ENCODE measurements at places on chromosomes 13 and 19.
A peak's percentile ranks its signal among the peaks of the same experiment; 100 is the strongest.

DNA sequence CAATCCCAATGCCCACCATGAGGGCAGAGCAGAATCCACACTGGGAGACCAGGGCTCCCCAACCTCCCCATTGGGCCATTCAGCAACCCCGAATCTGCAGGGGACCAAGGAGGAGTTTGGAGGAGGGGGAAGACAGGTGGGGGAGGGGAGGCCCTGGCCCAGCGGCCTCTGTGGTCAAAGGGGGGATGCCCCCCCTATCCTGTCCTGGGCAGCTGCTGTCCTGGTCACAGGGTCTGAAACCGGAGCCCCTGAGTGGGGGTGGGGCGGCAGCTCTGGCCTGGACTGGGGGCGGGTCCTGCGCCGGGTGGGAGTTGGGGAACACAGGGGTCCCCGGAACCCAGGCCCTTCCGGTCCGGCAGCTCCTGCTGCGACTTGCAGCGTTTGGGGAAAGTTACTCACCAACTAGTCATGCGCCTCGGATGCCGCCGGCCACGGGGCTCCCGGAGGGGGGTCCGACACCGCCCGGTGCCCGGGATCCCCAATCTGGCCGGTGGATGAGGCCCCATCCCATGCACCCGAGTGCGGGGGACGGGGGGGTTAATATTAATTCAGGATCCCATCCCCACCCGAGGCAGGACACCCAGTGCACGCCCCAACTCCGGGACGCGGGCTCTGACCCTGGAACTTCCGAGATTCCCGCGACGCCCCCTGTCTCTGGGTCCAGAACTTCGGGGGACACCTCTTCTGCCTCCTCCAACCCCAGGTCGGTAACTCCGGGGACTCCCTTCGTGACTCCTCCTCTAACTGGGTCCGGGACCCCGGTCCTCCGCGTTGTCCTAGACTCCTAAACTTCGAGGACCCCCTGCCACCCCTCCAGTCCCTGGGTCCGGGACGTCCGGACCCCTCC lies 872 bp downstream of the HOMER3 start:
- no peak for DNase-seq

DNA sequence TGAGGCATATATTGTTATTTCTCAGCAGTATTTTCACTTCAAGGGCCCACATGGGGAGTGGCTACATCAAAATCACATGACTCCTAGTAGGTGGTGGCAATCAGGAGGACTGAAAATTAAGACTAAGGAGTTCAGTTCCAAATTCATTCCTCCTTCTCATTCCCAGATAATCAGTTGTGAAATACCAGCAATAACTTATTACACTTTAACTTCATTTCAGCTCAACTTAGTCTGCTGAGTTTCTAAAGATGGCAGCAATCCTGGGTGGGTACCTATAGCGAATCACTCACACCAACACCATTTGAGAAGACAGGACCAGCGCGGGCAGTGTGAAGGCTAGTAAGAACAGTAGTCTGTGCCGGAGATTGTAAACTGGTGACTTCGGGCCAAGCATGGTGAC lies 63.9 kb upstream of the SLC10A2 start:
- no peak for DNase-seq

- DNase-seq = no peak
Measured at GRCh38 chr13:51922771-51923480, 61.2 kb downstream of the CCDC70 start.

GRCh38 chr13:107867701-107868661 lies 347.4 kb downstream of the LIG4 start:
- DNase-seq = no peak

DNA sequence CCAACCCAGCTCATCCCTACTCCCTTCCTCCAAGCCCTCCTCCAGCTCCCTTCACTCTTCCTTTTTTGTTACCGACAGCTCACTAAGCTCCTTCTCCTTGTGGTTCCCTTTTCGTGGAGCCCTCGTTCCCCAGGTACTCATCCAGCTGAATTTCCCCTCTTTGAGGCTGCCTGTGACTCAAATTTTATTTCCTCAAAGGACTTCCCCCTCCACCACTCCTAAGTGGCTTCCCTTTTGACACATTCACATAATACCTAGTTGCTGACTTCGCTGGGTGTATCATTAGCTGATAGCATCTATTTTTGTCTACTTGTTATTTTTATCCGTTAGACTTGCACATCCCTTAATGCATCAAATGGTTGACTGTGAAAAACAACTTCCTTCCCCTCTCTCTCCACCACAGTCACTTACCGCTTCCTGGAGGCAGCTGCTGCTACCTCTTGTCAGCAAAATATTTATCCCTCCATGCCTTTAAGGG lies 14.5 kb downstream of the FFAR2 start:
- peak; percentile 82 for DNase-seq

- peak; percentile 4 for DNase-seq
Measured at GRCh38 chr19:10979951-10980381, 19.1 kb downstream of the SMARCA4 start.

DNA sequence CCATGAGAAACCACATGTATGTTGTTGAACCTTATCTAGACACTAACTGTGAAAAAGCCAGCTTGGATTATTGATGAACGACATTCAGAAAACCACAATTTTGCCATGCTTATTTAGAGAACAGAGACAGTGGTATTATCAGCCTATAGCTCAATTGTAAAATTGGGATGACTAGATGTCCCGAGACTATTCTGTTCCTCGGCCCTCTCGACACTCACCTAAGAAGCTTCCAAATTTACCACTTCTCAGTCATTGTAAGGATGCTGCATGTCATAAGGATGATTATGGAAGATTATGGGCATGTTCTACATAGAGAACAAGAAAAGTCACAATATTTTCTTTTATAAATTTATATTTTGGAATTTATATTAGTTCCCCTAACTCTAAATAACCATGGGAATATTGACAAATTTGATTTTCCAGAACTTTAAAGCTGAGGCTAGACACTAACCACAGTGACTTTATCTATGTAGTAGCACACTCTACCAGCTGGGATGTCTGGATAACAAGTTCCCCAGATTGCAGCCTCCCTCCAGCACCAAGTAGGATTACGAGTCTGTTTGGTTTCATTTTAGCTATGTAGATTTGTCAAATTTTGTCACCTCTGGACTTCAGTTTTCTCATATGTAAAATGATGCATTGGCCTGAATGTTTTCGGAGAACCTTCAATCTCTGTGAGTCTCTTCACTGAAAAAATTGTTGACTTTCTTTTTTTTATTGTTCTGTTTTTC lies 513.6 kb downstream of the IRS2 start:
- no peak for DNase-seq

DNA sequence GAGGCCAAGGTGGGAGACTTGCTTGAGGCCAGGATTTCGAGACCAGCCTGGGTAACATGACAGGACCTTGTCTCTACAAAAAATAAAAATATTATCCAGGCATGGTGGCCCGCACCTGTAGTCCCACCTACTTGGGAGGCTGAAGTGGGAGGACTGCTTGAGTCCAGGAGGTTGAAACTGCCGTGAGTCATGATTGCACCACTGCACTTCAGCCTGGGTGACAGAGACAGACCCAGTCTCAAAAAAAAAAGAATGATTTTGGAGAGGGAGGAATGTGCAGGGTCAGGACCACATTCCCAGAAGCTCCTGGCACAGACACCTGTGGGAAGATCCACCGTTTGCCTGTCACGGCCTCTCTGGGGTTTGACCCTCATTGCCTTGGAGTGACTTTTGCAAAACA lies 9.3 kb upstream of the BAX start:
- no peak for DNase-seq

DNA sequence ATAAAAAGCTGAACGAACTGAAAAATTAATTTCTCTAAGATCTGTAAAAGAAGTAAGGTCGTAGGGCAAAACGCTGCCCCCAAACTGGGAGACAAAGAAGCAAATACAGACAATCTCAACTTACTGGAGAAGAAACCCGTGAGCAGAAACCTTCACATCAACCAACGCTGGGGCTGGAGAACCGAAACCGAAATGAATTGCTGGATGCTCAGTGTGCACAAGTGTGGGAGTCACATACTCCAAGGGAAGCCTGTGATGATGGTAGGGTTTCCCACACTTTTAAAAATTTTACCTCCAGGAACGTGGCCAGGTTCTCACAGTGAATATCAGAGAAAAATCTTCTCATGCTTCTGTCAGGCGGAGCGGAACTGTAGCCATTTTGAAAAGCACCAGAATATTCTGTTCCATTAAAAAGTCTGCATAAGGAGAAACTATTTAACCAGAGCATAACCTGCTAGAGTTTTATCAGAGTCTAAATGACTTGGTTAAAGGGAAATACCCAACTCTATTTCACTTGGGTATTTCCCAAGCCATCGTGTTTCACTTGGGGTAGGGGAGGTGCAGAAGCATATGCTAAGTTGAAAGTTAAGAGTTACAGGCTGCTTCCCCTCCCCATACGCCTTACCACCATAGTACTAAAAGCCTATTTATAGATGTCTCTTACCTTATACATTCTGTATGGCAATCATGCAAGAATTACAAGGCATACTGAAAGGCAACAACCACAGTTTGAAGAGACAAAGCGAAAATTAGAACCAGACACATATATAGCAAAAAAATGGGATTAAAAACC lies 110.5 kb upstream of the SLITRK1 start:
- no peak for DNase-seq

Data from CD4-positive, alpha-beta T cell treated with Interleukin-6 at 100 ng/mL for 8 hours (primary cell).